ENCODE measurements at places on chromosomes 6 and 20. TPM values are rescaled to one million over a fixed set of nuclear protein-coding genes. Genes with fewer than 3 reads are reported as not detected.

DNA sequence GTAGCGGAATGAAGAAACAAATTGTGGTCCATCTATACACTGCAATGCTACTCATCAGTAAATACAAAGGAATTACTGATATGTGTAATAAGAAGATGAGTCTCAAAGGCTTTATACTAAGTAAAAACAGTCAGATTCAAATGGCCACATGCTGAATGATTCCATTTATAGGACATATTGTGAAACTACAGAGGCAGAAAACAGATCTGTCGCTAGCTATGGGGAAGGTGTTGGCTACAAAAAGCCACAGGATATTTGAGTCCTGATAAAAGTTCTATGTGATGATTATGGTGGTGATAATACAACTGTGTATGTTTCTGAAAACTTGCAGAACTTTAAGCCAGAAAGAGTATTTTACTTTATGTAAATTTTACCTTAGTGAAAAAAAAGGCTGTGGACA lies 313.2 kb downstream of the HDGFL1 start:
- no peak for DNase-seq

DNA sequence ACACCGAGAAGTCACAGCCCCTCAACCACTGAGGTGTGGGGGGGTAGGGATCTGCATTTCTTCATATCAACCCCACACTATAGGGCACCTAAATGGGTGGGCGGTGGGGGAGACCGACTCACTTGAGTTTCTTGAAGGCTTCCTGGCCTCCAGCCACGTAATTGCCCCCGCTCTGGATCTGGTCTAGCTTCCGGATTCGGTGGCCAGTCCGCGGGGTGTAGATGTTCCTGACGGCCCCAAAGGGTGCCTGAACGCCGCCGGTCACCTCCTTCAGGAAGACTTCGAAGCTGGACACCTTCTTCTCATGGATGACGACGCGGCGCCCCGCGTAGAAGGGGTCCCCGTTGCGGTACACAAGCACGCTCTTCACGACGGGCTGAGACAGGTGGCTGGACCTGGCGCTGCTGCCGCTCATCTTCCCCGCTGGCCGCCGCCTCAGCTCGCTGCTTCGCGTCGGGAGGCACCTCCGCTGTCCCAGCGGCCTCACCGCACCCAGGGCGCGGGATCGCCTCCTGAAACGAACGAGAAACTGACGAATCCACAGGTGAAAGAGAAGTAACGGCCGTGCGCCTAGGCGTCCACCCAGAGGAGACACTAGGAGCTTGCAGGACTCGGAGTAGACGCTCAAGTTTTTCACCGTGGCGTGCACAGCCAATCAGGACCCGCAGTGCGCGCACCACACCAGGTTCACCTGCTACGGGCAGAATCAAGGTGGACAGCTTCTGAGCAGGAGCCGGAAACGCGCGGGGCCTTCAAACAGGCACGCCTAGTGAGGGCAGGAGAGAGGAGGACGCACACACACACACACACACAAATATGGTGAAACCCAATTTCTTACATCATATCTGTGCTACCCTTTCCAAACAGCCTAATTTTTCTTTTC lies at the start of gene DCDC2:
DCDC2 (minus strand) TSS at position 724 of the 883 bp plus-strand sequence; CDS start at position 415, 309 bp downstream.
- DNase-seq: peak; percentile 62

TRIM15 gene
- total RNA-seq: not detected

RAMACL gene
- 0.77 TPM for total RNA-seq

- DNase-seq: no peak
These were observed 93.8 kb downstream of the FOXA2 start for GRCh38 chr20:22490287-22491193.

DNMT3B gene
- 0.32 TPM for total RNA-seq

SLC13A3 gene
- total RNA-seq: 0.32 TPM

DNA sequence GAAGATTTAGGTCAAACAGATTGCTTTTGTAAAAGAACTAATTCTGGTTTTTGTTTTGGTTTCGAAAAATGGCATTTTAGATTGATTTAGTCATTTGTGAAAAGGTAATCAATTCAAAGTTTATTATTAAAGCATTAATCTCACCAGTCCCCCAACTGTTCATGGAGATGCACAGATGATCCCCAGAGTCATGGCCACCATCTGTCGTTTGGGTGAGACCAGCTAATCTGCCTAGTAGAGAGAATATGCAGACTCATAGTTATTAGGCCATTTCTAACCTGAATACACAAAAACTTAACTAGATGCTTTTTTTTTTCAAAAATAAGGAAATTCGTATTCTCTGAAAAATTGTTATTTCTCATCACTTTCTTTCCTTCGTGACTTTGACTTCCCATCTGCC lies 58.1 kb downstream of the C6orf58 start:
- no peak for DNase-seq

Measured in psoas muscle (tissue), 8 donors.